Progenitor cell of endocrine pancreas (in vitro differentiated cells): ENCODE measurements at places on chromosomes 3 and 15. TPM values are rescaled to one million over a fixed set of nuclear protein-coding genes. Genes with fewer than 3 reads are reported as not detected.
A peak's percentile ranks its signal among the peaks of the same experiment; 100 is the strongest.

DNA sequence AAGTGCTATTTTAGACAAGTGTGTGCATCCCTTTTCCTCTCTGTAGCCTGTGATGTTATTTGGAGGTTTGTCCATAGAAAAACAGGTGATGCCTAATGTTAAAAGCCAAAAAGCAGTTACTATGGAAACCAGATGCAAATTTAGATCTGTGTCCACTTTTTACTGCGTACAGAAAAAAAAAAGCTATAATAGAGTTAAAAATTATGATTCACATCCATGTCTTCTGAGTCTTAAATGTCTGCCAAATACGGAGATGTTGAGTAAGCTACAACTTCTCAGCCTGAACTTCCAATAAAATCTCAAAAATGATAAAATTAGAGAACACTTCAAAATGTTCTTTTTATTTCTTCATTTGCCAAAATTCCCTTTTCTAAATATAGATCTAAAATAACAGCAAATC, 74.2 kb upstream of the GAP43 start:
- no peak for DNase-seq
- H3K4me3 ChIP-seq, result no peak overlapping the region
- no peak overlapping the region for H3K27ac ChIP-seq
- no peaks in the 10 kb centered on the region for H3K4me1 ChIP-seq
- H3K36me3 ChIP-seq, result no peaks in the 10 kb centered on the region

GRCh38 chr3:29892976-29893554, 612.2 kb downstream of the RBMS3 start:
- no peaks in the 10 kb centered on the region for H3K4me1 ChIP-seq
- H3K4me3 ChIP-seq, result no peak overlapping the region
- peaks cover 11% of the 10 kb centered on the region for H3K27me3 ChIP-seq
- H3K27ac ChIP-seq, result no peak overlapping the region
- H3K36me3 ChIP-seq, result no peaks in the 10 kb centered on the region

DNA sequence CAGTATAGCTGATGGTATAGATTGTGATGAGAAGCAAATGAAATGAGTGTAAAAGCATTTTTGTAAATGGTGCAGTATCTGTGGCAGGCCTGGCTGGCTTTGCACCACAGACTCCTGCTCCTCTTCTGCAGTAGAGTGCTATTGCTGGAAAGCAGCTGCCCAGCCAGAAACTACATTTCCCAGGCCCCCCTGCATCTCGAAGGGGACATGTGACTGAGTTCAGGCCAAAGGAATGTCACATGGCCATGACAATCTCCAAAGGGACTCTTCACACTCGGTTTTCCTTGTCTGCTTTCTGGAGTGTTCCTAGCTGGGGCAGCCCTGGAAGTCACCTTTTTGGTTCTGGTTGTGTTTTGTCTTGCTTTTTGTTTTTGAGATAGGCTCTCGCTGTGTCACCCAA, 277.1 kb downstream of the SUCLG2 start:
- H3K4me3 ChIP-seq, result no peak overlapping the region
- H3K36me3 ChIP-seq, result peaks cover 2% of the 10 kb centered on the region
- H3K4me1 ChIP-seq, result no peaks in the 10 kb centered on the region
- H3K27ac ChIP-seq, result no peak overlapping the region

DNA sequence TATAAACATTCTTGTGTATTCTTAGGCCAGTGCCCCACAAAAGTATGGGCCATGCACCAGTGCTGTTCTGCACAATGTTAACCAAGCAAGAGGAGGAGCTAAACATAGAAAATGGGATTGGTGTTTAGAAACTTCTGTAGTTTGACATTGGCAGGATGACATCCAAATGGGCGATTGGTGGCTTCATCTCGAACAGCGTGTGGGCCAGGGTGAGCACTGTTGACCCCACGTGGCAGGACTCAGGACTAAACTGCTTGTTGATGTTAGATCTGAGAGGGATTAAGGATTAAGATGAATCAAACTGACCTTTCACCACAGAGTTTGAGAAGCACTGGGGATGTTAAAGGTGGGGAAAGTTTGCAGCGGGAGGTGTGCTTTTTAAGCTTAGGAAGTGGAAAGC, 31.9 kb downstream of the ZNF710 start:
- H3K36me3 ChIP-seq, result no peaks in the 10 kb centered on the region
- H3K27ac ChIP-seq, result peak overlapping the region; percentile 54
- H3K4me1 ChIP-seq, result peaks cover 49% of the 10 kb centered on the region
- H3K4me3 ChIP-seq, result no peak overlapping the region
- no peak for DNase-seq

- H3K4me1 ChIP-seq, result no peaks in the 10 kb centered on the region
- no peak overlapping the region for H3K27ac ChIP-seq
Measured at GRCh38 chr3:127077068-127077467, 94.2 kb downstream of the PLXNA1 start.

DNA sequence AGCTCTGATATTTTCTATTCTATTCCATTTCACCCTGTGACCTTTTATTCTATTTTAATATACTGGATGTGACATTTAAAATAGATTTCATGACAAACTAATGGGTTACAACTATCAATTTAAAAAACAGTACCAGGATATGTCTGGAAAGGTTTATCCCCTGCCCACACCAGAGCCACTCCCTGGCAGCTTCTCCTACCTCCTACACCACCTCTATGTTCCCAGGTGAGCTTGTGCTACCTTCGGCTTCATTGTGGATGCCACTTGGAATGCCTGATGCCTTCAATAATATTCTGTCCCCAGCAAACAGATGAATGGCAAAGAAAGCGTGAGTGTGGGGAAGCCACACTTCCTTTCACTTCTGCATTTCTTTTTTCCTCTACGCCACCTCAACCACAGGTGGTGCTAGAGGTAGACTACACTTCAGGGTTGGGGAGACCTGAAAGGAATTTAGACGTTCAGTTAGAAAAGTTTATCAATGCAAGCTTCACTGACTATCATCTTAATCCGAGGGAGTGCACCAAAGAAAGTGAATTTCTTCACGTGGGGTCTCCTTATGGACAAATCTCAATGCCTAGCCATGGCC, 213.0 kb downstream of the SSR3 start:
- no peaks in the 10 kb centered on the region for H3K36me3 ChIP-seq
- no peak for DNase-seq
- no peaks in the 10 kb centered on the region for H3K4me1 ChIP-seq
- no peak overlapping the region for H3K27ac ChIP-seq
- H3K27me3 ChIP-seq, result no peaks in the 10 kb centered on the region

- peaks cover 20% of the 10 kb centered on the region for H3K4me1 ChIP-seq
- H3K27me3 ChIP-seq, result peaks cover 3% of the 10 kb centered on the region
- H3K4me3 ChIP-seq, result no peak overlapping the region
- no peaks in the 10 kb centered on the region for H3K36me3 ChIP-seq
- no peak for DNase-seq
- H3K27ac ChIP-seq, result no peak overlapping the region
Measured at GRCh38 chr15:88917760-88918159, 4.6 kb upstream of the MFGE8 start.

DNA sequence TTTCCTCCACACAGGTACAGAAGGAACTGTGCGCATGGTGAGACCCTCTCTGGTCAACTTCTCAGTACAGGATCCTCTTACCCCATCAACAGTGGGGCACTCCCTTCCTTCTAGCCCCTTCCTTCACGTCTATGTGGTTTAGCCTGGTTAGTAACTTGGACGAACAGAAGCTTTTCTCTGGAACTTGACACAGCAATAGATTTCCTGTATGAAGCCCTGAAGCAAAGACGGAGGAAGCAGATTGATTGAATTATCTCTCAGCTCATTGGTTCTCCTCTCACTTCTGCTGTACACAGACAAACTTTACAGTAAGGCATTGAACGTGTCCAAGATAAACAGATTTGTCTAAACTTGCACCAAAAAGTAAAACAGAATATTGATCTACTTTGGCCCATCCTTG, at the start of gene CD200R1:
Gene CD200R1, minus strand, starts transcription at position 210 of the 400 bp plus-strand sequence. CDS start 246 bp downstream, outside the sequence.
- no peaks in the 10 kb centered on the region for H3K27me3 ChIP-seq
- no peaks in the 10 kb centered on the region for H3K36me3 ChIP-seq
- H3K27ac ChIP-seq, result peak within 1 kb of the TSS; percentile 60
- no peak for DNase-seq
- H3K4me1 ChIP-seq, result peaks cover 1% of the 10 kb centered on the region

- peaks cover 4% of the 10 kb centered on the region for H3K36me3 ChIP-seq
- no peak for DNase-seq
- H3K4me3 ChIP-seq, result no peak overlapping the region
Measured at GRCh38 chr15:57158997-57159668, 217.2 kb upstream of the CGNL1 start.

DNA sequence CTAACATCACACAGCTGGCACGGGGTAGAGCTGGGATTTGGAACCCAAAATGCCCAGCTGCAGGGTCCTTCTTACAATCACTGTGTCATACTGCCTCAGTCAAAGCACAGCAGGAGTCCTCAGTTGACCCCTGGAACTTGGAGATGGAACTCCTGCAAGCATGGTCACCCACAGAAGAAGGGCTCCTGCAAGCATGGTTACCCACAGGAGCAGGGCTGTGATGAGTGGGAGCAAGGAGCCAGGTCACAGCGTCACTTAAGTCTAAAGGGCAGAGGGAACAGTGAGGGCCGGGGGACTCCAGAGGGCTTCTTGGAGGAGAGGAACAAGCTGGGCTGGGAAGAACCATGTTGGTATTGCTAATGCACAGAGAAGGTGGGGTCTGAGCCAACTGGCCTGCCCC, 24.9 kb downstream of the CCDC33 start:
- peaks cover 56% of the 10 kb centered on the region for H3K27me3 ChIP-seq
- no peak overlapping the region for H3K27ac ChIP-seq
- H3K4me1 ChIP-seq, result peaks cover 1% of the 10 kb centered on the region

The CXCR6 gene
- total RNA-seq, result not detected in 2 replicates
